HAP-1 (cell line): ENCODE measurements at places on chromosomes 5 and 9.

- no peak for DNase-seq
Measured at GRCh38 chr5:139725073-139725830, 70.4 kb upstream of the PSD2 start.

DNA sequence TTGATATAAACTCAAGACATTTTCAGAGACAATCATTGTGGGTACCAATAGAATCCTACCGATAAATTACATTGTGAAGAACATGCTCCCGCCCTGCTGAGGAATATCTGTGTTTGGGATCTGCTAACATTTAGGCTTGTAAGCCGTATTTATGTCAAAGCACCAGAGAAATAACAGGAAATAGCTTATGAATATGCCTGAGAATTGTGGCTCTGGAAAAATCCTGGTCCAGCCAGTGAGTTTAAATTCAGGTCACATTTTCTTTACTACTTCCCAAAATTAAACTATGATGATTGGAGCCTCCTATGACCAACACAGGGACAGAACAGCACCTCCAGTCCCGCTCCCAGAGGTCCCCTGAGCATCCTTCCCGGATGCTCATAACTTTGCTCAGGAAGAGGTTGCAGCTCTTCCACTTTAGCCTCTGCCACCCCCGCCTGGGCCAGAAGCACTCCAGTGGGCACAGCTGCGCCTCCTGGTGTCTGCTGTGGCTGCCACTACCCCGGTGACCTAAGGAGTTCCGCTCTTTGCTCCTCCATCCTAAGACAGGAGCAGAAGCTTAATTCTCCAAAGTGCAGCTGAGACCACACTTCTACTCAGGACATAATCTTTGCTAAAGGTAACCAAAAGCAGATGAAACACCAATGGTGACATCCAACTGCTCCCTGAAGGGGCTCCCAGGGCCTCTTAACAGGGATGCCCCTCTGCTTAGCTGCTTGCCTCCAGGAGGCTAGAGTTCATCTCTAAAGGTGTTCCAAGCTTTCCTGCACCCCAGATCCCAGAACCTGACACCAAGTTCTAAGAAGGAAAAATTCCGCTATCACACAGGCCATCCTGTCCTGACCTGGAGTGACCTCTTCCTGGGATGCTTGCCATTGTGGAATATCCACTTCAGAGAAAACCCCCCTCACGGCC lies 58.8 kb downstream of the SLC1A1 start:
- no peak for DNase-seq

GRCh38 chr9:114462791-114463190 lies 42.5 kb downstream of the WHRN start:
- no peak for DNase-seq

DNA sequence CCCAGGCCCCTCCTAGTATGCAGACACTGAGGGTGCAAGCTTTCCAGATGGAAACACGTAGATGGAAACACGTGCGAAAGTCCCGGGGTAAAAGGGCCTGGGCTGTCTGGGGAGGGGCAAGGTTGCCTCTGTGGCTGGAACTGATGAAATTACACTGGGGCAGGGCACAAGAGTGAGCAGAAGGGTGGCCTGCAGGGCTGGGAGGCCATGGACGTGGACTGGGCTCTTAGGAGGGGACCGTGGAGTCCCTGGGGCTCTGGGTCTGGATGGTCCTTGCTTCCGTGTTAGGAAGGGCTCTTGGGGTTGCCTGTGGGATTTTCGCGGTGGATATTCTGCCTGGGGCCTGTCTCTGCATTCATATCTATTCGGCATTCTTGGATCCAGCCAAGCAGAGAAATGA lies 63.3 kb downstream of the IRX1 start:
- no peak for DNase-seq

GRCh38 chr9:91536211-91536691 lies 112.6 kb upstream of the NFIL3 start:
- no peak for DNase-seq

GRCh38 chr5:84231433-84231832 lies 153.2 kb downstream of the EDIL3 start:
- DNase-seq = no peak

DNA sequence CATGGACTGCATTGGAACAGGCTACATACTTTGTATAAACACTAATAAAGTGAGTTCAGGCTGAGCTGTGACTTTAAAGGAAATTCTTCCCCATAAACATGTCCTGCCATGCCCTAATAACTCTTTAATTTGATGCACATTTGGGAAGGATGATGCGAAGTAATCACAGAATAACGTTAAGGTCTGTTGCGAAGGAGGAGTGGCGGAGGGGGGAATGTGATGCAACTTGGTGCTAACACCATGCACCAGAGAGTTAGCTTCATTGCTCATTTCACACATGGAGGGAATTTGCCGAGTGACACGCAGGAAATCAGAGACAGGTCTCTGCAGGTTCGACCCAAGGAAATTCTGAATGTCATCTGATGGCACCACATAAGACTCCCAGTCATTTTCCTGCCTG lies 32.9 kb downstream of the SLIT3 start:
- no peak for DNase-seq

DNA sequence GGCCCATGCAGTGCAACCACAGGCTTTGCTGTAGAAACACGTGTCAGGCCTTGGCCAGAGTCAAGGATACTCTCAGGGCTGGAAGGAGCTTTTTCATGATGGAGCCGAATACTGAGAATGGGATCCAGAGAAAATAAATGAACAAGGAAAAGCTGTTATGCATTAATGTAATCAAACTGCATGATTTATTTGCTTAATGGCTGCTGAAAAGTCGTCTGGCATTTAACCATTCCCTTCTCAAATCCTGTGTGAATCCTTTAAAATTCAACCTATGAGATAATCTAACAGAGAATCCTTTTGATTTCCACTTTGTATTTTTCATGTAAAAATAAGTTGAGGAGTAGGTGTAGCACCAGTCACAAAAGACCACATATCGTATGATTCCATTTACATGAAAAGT lies 24.1 kb upstream of the GNA14 start:
- DNase-seq = no peak
